Thoracic aorta endothelial cell (primary cell): ENCODE measurements at places on chromosomes 2 and 18. TPM values are rescaled to one million over a fixed set of nuclear protein-coding genes. Genes with fewer than 3 reads are reported as not detected.

The AQP12B gene
- not detected in 2 replicates for total RNA-seq

The TRABD2A gene
- total RNA-seq: 0.66 and 5.1 TPM in 2 replicates

The IL36A gene
- total RNA-seq: not detected in 2 replicates

The CXCR2 gene
- not detected in 2 replicates for total RNA-seq

The RESP18 gene
- total RNA-seq: not detected in 2 replicates

The RAB6C gene
- total RNA-seq: not detected in 2 replicates

The LIMS3 gene
- 3.8 and 5.3 TPM in 2 replicates for total RNA-seq

The MATN3 gene
- 2.3 and 3.5 TPM in 2 replicates for total RNA-seq

The GALNT14 gene
- 0.66 and 2.4 TPM in 2 replicates for total RNA-seq

The RTP5 gene
- not detected in 2 replicates for total RNA-seq

The SLC4A5 gene
- total RNA-seq: 0.79 and 0.80 TPM in 2 replicates

The PARD3B gene
- 18.4 and 19.0 TPM in 2 replicates for total RNA-seq

The RSAD2 gene
- total RNA-seq: 0.13 and 0.43 TPM in 2 replicates

The USP40 gene
- 32.0 and 36.6 TPM in 2 replicates for total RNA-seq

The MAPK4 gene
- not detected in 2 replicates for total RNA-seq

The ASPRV1 gene
- total RNA-seq: 0.13 and 0.14 TPM in 2 replicates

The TMX3 gene
- total RNA-seq: 139 and 141 TPM in 2 replicates

The LAMA1 gene
- total RNA-seq: under 0.01 and 0.07 TPM in 2 replicates

The SAG gene
- not detected in 2 replicates for total RNA-seq

The SPATA3 gene
- total RNA-seq: not detected in 2 replicates

The ZNF519 gene
- total RNA-seq: 9.0 and 11.1 TPM in 2 replicates

The CPLX4 gene
- not detected in 2 replicates for total RNA-seq

The CRACDL gene
- 4.1 and 12.2 TPM in 2 replicates for total RNA-seq
